NCI-H1092 treated with DMSO at 0.1 percent for 48 hours (cell line): ENCODE measurements at places on chromosomes 2 and 18.

DNA sequence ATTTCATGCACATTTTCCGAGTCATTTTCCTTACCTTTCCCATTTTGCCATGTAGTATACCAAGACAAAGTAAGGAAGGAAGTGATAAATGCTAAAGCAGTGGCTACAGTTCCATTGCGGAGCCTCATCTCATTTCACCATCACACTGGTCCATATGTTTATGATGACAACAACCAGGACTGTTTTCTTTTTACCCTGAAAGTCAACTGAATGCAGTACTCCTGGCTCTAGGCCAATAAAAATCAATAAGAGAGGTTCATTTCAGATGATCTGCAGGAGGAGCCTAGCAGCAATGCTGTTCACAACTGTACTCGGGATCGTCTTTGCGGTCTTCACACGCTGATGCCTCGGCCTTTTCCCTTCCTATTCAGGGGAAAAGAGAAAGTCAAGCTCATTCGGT is 4.7 kb downstream of the MGAT4A start:
- DNase-seq = no peak

- DNase-seq = no peak
These were observed 94.3 kb downstream of the LIPG start for GRCh38 chr18:49656073-49656692.

DNA sequence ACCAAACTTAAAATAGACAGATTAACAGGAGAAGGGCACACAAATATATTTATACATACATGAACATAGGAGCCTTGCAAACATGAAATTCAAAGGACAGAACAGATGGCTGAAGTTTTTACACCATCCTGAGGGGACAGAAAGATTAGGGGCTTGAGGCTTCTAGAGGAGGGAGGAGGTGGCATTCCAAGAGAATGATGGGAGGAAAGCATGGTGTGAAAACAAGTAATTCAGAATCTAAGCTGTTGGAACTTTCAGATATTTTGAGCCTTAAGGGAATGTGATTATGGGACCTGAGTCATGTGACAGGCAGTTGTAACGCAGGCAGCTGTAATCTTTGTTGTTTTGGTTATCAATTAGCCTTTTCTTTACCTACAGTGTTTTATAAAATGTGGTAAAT is 225.2 kb upstream of the SPOPL start:
- no peak for DNase-seq

GRCh38 chr2:152050341-152050740 is 48.5 kb downstream of the CACNB4 start:
- DNase-seq = no peak

DNA sequence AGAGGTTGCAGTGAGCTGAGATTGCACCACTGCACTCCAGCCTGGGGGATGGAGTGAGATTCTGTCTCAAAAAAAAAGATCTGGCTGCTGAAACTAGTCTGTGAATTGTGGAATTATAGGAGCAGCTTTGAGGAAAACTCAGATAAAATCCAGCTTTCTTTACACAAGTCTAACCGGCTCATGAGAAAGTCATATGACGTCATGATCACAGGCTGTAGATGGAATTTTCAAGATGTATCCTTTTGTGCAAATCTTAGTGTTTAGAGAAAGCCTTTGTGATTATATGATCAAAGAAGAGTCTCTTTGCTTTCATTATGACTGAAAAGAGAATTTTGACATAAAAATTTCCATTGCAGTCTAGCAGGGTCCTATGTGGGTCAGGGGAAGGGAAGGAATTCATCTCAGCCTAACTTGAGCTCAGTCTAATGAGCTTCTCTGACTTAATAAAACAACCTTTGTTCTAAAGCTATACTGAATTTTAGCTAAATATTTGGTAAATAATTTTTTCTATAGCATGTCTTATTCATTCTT is 90.2 kb upstream of the NCK2 start:
- DNase-seq = no peak

GRCh38 chr18:32443706-32444215 is 26.9 kb downstream of the GAREM1 start:
- DNase-seq = no peak

DNA sequence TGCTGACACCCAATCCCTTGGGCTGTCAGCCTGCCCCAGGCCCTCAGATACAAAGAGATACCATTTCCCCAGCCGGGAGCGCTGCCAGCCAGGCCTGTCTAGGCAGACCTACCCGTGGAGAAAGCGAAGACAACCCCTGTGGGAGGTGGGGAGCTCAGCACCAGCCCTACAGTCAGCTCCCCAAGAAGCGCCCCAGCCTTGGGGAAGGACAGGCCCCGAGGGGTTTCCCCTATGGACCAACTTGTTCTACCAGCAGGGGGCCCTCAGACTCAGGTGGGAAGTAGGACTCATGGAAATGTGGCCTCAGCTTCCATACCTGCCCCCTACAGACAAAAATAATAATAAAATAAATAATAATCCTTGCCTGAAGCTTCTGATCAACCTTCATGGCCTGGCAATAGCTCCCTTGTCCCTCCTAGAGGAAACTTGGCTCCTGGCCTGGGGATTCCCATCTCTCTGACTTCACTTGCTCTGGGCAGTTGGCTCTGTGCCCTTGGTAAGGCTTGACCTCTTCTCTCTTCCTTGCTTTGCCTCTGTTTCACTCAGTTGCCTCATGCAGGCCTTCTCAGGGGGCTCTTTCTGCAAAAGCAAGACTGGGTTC is 7.0 kb downstream of the SLC35F6 start:
- peak; percentile 5 for DNase-seq

DNA sequence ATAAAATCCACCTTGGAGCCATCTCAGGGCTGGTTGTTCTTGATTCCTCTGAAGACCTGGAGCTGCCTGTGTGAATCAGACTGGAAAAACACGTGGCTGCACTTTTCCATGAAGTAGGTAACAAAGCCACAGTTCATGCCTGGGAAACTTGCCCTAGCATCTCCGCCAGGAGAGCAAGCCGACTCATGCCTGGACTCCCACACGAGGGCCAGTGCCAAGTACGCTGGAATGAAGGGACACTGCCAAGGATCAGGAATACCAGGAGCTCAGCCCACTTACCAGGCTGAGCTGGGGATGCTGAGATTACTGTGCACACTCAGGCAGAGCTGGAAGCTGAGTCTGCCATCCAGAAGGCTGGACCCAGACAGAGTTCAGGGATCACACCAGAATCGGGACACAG is 10.9 kb upstream of the FHL2 start:
- no peak for DNase-seq

- DNase-seq = no peak
These were observed 35.6 kb downstream of the SLC25A12 start for GRCh38 chr2:171858397-171858958.

GRCh38 chr2:79434362-79434761 is 78.5 kb upstream of the CTNNA2 start:
- no peak for DNase-seq

- DNase-seq = no peak
These were observed 1345.1 kb downstream of the SUCLG1 start for GRCh38 chr2:83113953-83114352.

- DNase-seq = no peak
These were observed 222.4 kb downstream of the WDR7 start for GRCh38 chr18:56873441-56874140.

GRCh38 chr2:168766600-168766999 is 35.8 kb upstream of the NOSTRIN start:
- no peak for DNase-seq

DNA sequence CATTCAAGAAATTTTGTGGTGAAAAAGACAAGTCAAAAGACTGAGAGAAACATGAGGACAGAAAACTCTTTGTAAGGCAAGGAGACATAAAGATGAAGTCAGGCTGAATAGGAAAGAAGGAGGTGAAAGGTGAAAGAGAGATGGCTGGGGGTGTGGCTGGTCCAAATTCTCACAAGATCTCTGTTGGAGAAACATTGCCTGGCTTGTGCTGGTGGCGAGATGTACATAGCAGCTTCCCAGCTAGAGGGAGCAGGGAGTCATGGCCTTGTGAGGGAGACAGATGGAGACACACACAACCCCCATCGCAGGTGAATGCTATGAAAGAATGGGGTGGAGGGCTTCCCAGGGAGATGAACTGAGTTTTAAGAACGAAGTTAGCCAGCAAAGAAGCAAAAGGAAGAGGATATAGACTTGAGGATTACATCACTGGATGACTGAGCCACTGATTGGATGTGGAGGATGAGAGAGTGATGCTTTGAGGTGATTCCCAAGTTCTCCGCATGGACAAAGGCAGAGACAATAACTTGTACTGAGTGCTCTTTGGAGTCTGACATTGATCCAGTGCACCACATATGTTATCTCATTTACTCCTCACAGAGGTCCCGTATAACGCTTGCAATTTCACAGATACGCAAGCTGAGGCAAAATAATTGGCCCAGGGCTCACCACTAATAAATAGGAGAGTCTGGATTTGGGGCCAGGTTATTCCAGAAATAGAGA is 3.7 kb upstream of the EMX1 start:
- DNase-seq = no peak

GRCh38 chr18:23012249-23012648 is 79.1 kb downstream of the RBBP8 start:
- DNase-seq = no peak

GRCh38 chr18:919078-919477 is 14.4 kb downstream of the ADCYAP1 start:
- DNase-seq = no peak

DNA sequence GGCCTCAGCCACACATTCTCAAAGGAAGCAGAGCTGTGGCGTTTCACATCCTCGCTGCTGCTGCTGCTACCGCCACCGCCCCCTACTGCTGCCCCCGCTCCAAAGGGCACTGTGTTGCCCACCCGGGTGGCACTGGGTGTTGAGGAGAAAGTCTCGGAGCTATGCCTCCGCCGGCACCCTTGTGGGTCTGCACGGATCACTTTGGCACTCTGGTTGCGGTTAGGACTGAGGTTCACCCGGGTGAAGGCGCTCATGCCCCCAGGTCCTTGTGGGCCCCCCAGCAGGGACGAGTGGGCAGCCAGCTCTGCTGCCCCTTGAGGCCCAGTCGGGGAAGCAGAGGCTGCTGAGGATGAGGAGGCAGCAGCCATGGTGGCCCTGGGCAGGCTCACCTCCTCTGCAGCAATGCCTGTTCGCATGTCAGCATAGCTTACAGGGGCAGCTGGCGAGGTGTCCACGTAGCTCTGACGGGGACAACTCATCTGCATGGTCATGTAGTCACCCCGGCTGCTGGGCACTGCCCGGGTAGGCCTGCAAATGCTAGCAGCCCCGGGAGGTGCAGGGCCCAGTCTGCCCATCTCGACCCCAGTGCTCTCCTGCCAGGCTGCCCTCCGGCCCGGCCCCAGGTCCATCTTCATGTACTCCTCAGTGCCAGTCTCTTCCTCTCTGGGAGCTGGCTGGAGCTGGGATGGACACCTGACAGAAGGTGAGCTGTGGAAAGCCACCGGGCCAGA is 4.2 kb downstream of the IRS1 start:
- no peak for DNase-seq

DNA sequence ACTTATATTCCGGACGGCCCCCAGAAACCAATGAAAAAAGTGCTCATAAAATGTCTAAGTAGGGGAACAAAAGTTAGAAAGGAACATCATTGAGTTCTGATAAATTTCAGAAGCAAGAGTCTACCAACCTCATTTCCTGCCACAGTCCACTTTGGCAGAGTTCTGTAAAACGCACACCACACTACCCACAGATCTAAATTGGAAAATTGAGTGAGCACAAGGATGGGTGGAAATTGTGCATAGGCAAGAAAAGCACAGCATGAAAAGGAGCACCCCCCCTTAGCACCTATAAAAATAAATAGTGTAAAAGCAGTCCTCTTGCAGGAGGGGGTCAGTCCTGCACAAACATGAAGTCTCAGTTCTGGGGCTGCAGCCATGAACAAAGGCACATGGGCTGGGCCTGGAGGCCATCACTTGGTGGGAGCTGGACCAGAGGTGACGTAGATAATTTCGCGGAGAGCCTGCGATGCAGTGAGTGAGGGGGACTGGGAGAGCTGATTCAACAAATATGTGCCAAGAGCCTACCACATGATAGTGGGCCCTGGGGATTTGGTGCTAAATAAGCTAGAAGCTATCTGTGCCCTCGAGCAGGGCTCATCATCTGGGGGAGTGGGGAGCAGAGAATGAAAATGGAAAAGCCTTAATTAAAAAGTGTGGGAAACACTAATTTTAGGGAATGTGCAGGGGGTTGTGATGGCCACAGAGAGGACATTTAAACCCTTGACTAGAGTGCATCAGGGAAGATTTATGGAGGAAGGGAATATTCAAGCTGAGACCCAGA is 48.9 kb upstream of the SPP2 start:
- no peak for DNase-seq

DNA sequence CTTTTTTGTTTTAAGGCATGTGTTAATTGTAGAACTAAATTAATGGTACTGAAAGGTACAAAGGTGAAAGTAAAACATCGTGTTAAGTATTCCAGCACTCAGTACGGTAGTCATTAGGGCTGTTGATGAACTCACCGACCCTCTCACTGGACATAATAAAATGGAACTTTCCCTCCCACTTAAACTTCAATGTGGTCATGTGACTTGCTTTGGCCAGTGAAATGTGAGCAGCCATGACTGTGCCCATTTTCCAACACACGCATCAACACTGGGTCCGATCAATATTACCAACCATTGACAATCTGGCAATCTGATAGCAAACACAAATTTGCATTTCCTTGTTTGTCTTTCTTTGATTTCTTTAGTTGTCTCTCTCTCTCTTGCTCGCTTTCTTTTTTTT is 125.1 kb downstream of the SPP2 start:
- DNase-seq = no peak

DNA sequence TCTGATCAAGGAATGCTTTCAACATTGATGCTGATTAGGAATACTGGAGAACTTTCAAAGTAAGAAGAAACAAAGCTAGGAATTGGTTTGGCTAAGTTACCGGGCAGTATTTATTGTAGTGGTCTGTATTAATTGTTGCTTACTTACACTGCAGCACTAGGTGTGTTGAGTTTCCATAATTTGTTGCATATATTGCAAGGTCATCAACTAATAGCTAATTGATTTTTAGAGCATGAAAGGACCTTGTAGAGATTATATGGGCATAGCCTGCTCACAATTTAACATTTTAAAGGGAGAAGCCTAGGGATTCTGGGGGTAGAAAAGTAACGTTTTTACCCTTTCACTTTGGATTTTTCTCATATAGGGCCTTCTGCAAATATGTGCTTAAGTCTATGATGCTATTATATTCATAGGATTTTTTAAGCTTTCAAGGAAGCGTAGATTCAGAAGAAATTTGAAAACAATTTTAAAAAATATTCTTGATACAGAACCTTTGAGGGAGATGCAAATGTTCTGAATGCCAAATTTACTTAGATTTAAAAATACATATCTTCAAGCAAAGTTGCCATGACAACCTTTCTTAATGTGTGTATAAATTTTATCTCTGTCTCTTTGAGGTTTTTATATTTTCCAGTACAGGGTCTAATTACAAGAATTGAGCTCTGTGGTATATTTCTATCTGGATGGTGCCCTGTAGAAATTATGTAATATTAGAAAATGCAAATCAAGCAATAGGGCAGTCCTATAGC is 17.3 kb upstream of the ABI2 start:
- no peak for DNase-seq

- no peak for DNase-seq
These were observed 5.0 kb downstream of the MGAT5 start for GRCh38 chr2:134258684-134259388.

- DNase-seq = peak; percentile 86
These were observed 425.2 kb upstream of the MEX3C start for GRCh38 chr18:51622702-51623101.

- no peak for DNase-seq
These were observed 181.3 kb upstream of the ZEB2 start for GRCh38 chr2:144701259-144701658.
